ENCODE measurements at places on chromosomes 1 and 21.

GRCh38 chr1:229585338-229585737 lies 26.8 kb upstream of the ABCB10 start:
- no peak for DNase-seq

- no peak for DNase-seq
Observed at GRCh38 chr1:12056331-12056841, 6.7 kb upstream of the TNFRSF8 start.

- no peak for DNase-seq
Observed at GRCh38 chr1:231616667-231617066, 9.9 kb upstream of the DISC1 start.

DNA sequence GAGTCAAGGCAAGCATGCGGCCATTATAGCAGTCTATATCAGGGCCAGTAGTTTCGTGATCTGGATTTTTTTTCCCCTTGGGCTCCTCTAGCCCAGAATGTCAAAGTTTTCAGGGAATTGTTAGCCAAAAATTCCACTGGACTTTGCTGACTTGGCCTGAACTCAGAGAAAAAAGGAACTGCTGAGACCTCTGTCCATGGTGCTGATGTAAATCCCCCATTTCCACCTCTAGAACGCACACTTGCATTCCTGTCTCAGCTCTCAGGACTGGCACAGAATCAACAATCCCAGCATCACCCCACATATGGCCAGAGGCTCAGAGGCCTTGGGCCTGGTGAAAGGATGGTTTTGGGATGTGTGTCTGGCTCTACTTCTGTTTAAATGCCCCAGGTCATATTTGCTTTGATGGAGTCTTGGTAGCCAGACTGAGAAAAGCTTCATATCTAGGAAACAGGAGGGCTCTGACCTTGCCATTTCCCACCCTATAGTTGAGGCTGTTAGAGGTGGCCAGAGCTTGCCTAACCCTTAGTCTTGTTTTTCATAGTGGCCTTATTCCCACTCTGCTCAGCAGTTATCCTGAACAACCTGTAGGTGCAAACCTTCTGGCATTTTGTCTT lies 16.9 kb upstream of the EFCAB14 start:
- DNase-seq: no peak
